ENCODE measurements at places on chromosomes 16 and 17. TPM values are rescaled to one million over a fixed set of nuclear protein-coding genes. Genes with fewer than 3 reads are reported as not detected.

DNA sequence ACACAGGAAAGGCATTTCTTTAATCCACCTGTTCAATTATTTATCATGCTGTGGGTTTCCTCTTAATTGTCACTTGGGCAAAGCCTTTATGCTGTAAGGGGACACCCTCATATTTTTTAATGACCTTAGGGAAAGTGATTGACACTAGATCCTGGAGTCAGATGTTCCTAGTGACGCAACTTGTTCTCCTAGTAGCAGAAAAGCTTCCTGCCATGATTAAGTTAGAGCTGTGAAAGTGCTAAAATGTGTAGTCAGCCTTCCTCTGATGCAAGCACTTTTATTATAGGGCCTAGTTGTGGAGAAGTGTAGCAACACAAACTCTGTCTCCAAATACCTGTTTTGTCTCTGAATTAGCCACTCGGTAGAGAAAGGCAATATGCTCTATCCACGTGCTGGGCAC is 12.3 kb downstream of the TMEM100 start:
- DNase-seq: no peak

GRCh38 chr16:27430923-27431484 is 29.0 kb downstream of the IL21R start:
- no peak for DNase-seq

GRCh38 chr17:73542323-73542722 is 101.9 kb downstream of the SDK2 start:
- DNase-seq: no peak

- DNase-seq: no peak
Measured at GRCh38 chr16:50050802-50051201, 15.0 kb upstream of the HEATR3 start.

DNA sequence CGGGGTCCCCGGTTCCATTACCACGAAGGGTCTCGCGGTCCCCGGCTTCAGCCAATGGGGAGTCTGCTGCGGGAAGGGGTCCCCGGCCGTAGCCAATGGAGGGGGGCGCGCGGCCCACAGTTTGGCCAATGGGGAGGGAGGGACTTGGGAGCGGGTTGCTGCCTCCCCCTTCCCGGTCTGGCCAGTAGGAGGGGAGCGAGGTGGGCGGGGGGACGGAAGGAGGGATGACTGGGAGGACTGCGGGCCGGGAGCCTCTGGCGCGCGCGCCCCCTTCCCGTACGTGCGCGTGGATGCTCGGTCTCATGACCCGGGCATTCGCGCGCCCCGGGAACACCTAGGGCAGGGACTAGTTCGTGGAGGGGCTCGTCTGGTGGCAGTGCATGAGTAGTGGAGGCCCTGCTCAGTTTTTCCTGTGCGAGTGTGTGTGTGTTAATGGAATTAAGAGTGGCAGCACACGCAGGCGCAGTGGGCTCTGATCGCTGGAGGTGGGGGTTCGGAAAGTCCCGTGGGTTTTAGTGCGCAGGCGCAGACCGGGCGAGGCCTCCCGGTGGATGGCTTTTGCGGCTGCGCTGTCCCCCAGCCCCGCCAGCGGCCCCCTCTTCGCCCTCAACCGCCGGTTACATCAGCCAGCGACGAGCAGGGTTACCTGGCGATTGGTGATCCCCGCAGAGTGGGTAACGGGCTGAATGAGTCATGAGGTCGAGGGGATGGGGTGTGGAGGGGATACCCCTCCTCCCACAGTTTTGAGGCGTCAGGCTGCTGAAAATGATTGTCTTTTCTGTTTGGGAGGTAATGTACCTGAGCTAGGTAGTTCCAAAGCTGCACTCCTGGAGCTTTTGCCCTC is 1.3 kb downstream of the ATXN2L start:
- DNase-seq: peak; percentile 97

DNA sequence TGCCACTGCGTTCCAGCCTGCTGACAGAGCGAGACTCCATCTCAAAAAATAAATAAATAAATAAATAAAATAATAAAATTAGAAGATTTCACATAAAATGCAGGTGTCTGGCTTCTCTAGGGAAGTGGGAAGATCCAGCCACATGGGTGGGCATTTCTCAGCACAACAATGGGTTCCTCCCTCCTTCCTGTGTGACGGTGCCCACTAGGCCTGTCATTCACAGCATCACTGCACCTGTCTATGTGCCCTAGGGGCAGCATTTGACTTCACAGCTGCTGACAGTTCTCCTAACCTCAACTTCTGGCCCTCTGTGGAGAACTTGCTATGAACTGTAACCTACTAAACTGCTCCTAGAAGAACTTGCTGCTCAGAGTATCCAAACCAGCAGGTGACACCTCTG is 3.0 kb downstream of the ABHD15 start:
- DNase-seq: no peak

- DNase-seq: no peak
Measured at GRCh38 chr17:63446753-63447470, 806 bp upstream of the CYB561 start.

GRCh38 chr16:22073350-22073749 is 19.0 kb upstream of the VWA3A start:
- no peak for DNase-seq

DNA sequence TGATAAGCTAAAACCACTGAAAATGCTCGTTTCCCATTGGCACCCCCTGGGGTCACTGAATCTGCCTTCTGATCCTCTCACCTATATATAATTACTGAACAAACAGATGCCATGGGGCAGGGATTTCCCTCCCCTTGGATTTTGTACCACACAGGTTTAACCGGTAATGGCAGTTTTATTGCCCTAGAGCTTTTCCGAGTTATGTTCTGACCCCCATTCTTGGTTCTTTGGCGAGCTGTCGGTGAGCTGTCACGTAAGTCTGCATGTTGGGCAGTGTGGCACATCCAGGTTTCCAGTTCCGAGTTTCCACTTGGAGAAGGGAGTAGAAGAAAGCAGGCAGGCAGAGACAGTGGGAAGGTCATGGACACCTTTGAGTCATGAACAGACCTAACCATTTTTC is 7.1 kb downstream of the TMEM97 start:
- DNase-seq: no peak

DNA sequence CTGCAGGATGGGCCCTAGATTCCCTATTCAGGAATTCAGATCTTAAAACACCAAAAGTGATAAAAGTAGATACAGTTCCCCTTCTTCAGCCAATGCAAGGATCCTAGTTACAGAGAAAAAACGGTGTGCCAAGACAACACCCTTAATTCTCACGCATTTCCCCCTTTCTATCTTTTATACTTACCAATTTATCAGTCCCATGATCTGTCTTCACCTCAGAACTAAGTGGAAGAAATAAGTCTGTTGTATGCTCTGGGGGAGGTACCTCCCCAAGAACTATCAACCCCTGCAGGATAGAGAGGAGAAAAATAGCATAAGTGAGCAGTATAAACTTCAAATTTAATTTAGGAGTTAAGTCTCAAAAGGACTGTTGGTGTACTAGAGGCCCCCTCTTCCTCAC is 83.2 kb downstream of the STH start:
- DNase-seq: no peak

DNA sequence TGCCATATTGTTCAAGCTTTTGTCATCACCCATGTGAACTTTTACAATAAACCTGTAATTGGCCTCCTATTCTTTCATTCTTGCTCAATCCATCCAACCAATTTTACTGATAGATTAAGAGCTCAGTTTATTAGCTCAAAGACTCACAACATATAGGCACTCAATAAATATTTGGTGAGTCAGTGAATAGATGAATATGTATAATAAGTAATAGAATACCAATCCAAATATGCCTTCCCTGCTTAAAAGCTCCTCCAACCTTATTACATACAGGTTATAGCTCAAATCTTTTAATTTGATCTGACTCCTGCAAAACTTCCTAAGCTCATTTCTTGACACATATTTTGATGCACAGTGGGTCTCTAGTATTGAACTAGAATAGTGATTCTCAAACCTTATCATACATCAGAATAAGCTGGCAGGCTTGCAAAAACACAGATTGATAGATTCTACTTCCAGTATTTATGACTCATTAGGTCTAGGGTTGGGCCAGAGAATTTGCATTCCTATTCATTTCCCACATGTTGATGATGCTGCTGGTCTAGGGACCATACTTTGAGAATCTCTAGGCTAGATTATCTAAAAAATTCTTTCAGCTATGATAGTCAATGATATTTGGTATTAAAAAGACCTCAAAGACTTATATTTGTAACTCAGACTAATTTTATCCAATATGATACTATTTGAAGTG is 114.4 kb downstream of the PCTP start:
- DNase-seq: no peak

- DNase-seq: no peak
Measured at GRCh38 chr17:77440560-77440981, 299.8 kb downstream of the SEC14L1 start.

DNA sequence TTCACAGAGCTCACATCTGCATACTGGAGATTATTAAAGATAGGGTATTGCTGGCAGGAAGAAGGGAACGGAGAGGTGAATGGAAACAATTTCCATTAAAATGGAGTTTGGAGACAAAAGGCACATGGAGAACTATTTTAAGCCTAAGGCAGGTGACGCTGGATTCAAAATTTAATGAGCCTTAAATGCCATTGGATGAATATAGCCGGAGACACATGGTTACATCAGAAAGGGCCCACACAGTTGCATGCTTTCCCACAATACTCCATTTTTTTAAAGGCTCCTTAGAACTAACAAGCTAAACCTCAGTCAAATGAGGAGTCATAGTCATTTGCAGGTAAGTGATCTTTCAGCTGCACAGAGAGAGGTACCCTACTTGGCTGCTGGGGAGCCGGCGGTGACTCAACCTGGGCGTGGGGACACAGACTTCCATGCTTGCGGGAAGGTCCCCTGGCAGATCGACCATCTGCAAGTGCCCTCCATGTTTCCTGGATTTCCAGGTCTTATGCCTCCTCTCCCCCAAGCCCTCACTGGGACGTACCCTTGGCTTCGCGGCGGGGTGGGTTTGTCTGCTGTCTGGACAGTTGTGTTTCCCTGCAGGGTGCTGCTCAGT is 259.2 kb downstream of the CBLN1 start:
- DNase-seq: peak; percentile 27

DNA sequence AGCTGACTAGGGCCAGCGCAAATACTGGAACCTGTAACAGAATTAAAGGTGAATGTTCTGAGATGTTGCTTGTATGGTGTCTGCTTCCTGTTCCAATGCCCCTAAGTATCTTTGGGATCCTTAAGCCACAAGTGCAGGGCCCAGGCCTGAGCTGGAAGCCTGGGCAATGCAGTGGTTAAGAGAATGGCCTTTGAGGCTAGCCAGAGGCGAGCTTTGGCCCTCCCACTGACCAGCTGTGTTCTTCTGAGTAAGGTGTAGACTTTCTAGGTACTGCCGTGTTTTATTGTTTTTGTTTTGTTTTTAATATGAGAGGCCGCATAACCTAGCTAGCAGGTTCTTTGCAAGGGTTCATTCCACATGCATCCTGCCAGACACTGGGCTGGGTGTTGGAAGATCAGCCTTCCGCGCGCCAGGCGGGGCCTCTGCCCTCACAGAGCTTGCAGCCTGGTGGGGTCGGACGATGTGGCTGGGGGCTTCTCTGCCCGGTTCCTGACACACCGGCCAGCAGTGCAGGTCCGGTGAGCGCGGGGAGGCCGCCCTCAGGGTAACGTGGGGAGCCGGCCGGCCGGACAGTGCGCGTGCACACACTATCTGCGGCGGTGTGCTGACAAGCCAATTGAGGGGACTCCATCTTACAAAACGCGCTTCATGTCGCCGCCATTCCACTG is 551 bp upstream of the MLX start:
- DNase-seq: no peak

- DNase-seq: no peak
Measured at GRCh38 chr17:50186661-50187393, 14.6 kb downstream of the COL1A1 start.

DNA sequence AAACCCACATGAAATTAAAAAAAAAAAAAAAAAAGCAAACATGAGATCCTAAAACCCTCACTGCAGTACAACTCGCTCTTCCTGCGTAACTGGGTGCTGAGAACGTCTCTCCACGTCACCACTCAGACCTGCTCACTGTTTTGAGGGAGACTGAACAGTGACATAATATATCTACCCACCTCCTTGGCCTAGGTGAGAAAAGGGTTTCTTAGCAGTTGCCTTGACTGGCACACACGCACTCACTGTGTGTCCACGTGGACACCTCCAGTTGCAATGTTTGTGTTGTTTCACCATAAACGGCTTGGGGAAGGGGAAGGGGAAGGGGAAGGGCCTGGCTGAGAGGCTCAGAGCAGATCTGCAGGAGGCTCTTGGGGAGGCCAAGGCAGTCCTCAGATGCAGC is 32.0 kb downstream of the FANCA start:
- no peak for DNase-seq

HEATR9 gene
- total RNA-seq: not detected

GNAO1 gene
- total RNA-seq: 13.0 TPM

KRTAP9-8 gene
- total RNA-seq: not detected

CCDC200 gene
- not detected for total RNA-seq

SDR42E1 gene
- 0.22 TPM for total RNA-seq

ZSCAN10 gene
- total RNA-seq: not detected

CES1 gene
- total RNA-seq: 9.9 TPM

CCL3 gene
- 0.86 TPM for total RNA-seq

Data from cardiac septum (tissue), 1 donor.